ENCODE measurements at places on chromosomes 4 and X.

- no peak for DNase-seq
These were observed 40.5 kb upstream of the NKX1-1 start for GRCh38 chr4:1446502-1447386.

DNA sequence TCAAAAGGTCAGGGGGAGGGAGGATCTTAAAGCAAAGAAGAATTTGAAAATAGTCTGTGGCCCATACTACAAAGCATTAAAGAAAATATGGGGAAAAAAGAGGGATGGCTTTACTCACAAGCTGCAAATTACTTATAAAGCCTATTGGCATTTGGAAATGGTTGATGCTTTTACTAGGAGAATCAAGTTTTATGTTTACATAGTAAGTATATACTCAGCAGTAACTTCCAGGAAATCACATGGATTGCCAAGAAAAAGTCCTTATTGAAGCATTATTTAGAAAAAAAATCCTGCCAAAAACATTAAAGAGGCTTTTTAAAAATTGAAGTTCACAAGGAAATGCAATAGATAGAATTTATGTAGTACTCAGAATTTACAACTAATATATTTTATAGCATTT lies 8.4 kb upstream of the SH3RF1 start:
- DNase-seq, result no peak

GRCh38 chr4:174274436-174274835 lies 9.0 kb downstream of the FBXO8 start:
- DNase-seq, result no peak

DNA sequence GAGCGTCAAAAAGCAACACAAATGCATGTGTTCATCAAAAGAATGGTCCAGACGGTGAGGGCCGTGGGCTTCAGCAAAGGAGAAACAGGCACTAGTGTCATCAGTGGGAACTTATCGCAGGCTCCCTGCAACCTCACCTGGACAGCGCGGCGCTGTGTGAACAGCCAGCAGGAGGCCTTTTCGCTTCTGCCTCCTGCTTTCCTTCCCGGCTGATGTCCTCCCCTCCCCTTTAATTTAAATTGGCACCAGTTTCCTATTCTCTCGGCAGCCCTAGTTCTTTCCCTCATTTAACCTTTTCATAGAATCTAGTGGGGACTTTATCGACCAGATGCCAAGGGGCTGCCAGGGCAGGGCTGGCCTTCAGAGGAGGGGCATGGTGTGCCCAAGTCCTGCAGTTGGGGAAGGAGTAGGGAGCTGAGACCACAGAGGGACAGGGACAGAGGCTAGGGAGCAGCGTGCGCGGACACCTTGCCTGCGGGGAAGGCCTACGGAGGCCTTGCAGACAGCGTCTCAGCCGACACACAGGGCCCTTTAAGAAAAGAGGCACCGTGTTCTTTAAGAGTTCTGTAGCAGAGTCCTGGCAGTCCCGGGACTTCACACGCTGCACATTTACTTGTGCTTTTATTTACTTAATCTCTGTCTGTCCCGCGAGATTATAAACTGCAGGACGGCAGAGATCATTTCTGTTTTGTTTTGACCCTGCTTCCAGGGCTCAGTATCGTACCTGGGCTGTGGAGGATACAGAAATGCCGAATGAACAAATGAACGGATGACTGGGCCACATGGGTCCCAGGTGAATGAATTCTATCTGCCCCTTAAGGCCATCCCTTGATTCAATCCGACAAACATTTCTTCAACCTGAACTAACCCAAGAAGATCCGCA lies 8.4 kb upstream of the SORBS2 start:
- DNase-seq, result no peak

DNA sequence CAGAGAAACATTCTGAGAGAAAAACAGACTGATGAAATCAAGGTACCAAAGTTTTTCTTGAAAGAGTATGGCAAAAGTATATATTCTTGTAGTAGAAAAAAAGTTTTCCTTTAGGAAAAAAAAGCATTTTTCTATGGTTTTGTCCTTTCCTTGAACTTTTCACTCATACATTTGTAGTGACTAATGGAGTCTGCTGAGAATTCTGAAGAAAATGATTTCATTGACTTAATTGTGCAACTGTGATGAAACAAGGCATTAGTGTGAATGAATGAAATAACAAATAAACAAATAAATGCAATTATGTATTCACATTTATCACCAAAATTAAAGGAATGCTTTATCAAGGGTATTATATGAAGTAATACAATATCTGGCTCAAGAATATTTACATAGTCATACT lies 5.7 kb downstream of the CSN1S1 start:
- no peak for DNase-seq

- DNase-seq, result no peak
These were observed 509.7 kb downstream of the SMARCA1 start for GRCh38 chrX:129013574-129013973.

DNA sequence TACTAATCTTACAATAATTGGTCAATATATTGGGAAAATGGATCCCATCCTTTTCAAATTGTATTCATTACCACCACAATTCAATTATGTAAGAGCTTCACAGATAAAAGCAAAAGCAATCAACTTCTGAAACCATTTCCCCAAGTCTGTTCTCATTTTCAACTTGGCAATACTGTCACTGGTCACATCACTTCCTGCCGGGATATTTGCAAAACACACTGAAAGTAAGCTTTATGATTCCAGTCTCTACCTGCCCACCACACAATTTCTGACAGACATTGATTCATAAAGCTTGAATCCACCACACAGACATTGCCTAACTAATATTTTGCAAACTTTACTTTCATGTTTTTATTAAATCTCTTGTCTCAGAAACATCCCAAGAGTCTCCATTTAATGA lies 53.6 kb downstream of the LIN54 start:
- no peak for DNase-seq

DNA sequence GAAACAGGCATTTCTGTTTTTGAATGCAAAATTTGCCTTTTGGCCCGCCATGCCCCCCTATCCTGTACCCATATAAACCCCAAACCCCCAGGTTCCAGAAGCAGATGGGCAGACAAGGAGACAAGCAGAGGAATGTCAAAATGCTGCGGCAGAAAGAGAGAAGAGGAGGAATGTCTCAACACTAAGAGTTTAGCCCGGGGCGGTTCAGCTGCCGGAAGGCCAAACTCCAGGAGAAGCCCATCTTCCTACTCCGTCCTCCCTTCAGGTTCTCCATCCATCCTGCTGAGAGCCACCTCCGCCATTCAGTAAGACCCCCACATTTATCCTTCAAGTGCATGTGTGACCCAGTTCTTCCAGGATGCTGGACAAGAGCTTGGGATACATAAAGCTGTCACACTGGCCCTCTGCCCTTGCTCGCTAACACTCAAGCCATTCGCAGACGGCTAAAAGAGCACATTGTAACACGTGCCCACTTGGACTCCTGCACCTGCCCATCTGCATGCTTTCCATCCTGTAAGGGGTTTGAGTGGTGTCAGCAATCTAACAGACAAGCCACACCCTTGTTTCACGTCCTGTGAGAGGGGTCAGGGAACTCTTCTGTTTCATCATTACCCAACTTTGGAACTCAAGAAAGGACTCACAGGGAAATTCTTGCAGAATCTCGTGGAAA lies 31.3 kb downstream of the TLR10 start:
- no peak for DNase-seq

GRCh38 chrX:24100713-24101112 lies 46.0 kb downstream of the EIF2S3 start:
- no peak for DNase-seq

GRCh38 chr4:128315756-128316520 lies 28.3 kb upstream of the PGRMC2 start:
- DNase-seq, result no peak

- DNase-seq, result no peak
These were observed 207.0 kb downstream of the ASMT start for GRCh38 chrX:1821846-1822245.

DNA sequence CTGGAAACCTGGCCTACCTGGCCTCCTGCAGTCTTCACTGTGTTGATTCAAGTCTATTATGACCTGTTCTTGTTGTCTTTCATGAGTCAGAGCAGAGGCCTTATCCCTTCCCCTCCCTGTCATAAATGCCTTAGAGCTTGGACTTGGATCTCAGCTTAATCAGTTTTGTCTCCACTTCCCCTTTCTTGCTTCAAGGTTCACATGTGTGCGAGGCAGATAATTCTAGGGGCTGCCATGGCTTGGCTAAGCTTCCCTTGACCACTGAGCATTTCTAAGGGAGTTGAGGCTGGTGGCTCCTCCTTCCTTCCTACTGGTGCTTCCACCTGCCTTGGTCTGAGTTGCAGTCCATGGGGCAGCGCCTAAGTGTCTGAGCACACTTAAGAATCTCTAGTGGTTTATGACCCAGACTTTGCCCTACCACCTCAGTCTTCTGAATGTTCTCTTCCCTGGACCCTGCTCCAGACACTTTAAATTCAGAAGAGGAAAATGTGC lies 1.7 kb upstream of the HEPH start:
- no peak for DNase-seq

DNA sequence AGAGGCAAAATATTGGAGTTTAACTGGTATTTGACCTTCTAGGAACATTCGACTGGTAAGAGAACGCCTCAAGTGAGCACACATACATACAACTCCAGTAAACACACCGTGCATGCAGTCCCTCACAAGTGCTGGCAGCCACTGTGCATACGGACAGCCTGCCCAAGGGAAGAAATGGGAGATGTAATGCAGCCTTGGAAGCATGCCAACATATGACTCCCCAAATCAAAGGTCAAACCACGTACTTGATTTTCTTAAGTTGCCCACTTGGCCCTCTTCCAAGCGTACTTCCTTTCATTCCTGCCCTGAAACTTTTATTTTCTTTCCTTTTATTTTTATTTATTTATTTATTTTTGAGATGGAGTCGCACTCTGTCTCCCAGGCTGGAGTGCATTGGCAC lies 206.6 kb downstream of the SPRY1 start:
- no peak for DNase-seq

GRCh38 chr4:6492861-6493657 lies 20.6 kb upstream of the PPP2R2C start:
- no peak for DNase-seq

- DNase-seq, result no peak
These were observed 4.6 kb upstream of the DGKK start for GRCh38 chrX:50475208-50475607.

DNA sequence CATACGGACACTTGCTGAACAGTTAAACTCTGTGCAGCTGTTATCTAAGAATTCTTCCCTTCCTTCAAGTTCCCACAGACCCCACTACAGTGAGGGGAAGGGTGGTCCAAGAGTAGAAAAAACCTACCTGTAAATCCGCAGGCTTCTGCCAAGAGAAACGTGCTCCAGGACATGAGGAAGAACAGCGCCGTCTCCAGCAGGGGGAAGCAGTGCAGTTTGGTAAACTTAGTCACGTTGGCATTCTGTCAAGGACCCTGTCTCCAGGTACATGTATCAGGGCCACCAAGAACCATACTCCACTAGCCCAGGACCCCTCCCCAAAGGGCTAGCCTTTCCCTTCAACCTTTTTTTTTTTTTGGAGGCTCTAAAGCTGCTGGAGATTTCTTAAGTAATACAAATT lies 79.9 kb downstream of the CHST7 start:
- no peak for DNase-seq

DNA sequence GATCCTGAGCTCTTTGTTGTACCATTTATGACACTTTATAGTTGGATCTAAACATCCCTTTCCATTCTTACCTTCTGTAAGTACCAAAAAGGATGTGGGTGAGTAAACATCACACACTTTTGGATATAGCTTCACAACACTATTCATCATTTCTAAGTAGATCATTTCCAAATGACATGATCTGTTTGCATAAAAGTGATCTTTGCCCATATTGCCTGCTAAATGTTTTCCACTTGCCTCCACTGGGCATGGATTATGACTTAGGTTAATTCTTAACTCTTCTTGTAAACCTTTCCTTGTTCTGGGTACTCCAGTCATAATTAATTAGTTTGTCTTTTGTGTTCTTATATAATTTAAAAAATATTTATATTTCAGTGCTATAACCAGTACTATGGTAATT lies 244.9 kb upstream of the AGA start:
- no peak for DNase-seq

DNA sequence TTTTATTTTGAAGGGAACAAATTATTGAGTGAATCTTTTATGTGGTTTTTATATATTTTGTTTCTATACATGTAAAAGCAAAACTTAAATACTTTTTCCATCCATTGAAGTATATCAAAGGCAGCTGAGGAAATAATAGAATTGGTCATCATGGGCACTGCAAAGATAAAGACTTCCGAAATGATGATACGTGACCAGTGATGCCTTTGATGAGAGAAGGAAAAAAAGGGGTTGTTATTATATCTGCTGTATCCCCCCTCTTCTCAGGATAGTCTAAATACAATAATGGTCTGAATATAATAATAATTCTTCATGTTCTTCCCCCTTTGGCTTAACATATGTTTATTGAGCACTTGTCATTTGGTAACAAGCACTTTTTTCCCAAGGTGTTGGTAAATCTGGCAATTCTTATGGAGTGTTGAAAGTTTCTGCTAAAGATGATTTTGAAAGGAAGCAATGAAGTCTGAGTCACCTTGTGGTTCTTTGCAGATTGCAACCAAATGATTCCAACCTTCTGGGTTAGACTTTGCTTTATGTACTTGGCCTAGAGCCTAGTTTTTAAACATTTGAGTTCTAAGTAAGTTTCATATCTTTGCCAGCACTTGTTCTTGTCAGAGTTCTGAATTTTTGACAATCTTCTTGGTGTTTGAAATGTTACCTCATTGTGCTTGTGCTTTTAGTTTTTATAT lies 60.8 kb downstream of the USP9X start:
- no peak for DNase-seq

All from stimulated activated CD4-positive, alpha-beta T cell treated with anti-CD3 and anti-CD28 coated beads, Interleukin-15, amount 100 ng/mL, for 1 hour (primary cell).